ENCODE measurements at places on chromosomes 2 and 18.

- no peak for DNase-seq
These were observed 245.4 kb downstream of the RAD51AP2 start for GRCh38 chr2:17272652-17273525.

GRCh38 chr2:60612033-60612432 is 58.6 kb upstream of the BCL11A start:
- no peak for DNase-seq

DNA sequence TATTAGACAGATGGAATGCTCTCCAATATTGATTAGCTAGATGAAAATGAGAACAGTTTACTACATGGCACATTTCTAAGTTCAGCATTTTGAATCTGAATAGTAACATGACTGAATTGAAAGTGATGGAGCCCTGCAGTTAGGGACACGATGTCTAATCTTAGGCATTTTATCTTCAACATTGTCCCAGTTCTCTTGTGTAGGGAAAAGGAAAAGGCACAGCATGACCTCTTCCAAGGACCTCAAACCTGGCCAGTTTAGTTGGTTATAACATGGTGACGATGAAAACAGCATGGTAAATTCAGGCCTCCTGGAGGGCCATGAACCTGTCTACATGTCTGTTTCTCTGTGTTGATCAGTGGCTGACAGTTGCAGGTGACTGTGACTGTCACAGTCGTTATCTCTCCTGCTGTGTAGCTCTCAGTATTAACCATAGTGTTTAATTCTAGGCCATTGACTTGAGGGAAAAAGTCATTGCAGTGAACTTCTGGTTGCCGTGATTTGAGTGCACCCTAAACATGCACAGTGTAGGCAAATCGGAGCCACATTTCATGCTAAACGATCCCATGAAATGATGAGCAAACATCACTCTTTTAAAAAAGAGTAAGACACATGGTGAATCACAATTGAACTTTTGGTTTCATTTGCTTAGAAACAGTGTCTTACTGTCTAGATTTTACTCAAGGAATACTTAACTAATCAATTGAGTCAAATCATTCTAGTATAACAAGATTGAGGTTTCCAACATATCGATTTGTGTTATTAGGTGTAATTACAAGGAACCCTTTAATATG is 129.7 kb downstream of the PHLPP1 start:
- DNase-seq, result no peak

- peak; percentile 61 for DNase-seq
These were observed 27.3 kb downstream of the TIMM21 start for GRCh38 chr18:74175658-74176057.

DNA sequence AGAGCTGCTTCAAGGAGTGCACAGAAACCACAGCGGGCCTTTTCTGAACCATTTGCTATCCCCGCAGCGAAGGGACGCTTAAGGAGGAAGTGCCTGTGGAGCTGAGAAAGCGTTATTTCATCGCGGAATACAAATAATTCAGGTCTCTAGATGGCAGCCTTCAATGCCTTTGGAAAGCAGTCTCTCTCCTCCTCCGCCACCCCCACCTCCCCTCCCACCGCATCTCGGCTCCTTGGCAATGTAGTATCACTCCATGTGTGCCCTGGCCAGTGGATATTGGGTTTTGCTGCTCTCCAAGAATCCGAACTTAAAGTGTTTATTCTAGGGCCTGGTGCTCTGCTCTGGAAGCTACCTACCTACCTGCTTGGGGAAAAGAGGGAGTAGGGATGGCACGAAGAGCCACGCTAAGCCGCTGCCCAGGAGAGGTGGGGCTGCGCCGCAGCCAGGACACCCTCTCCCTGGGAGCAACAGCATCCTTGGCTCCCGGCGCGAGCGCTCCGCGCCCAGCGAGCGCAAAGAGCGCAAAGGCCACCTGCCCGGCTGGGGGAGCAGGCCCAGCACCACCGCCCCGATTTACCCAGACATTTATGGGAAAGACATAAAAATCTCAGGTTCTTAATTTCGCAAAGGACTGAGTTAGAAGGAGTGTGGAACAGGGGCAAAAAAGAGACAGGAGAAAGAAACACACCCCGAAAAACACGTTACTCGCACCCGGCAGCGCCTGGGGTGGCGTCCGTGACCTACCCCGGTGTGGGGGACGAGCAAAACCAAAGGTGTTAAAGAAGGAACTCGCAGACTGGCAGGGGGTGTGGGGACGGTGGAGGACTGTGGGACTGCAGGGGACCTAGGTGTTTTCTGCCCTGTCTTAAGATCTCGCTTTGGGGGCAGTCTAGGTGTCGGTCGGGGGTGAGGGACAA is 1.0 kb downstream of the SPHKAP start:
- DNase-seq, result no peak

GRCh38 chr2:196555726-196556125 is 83.8 kb upstream of the CCDC150 start:
- DNase-seq, result no peak

DNA sequence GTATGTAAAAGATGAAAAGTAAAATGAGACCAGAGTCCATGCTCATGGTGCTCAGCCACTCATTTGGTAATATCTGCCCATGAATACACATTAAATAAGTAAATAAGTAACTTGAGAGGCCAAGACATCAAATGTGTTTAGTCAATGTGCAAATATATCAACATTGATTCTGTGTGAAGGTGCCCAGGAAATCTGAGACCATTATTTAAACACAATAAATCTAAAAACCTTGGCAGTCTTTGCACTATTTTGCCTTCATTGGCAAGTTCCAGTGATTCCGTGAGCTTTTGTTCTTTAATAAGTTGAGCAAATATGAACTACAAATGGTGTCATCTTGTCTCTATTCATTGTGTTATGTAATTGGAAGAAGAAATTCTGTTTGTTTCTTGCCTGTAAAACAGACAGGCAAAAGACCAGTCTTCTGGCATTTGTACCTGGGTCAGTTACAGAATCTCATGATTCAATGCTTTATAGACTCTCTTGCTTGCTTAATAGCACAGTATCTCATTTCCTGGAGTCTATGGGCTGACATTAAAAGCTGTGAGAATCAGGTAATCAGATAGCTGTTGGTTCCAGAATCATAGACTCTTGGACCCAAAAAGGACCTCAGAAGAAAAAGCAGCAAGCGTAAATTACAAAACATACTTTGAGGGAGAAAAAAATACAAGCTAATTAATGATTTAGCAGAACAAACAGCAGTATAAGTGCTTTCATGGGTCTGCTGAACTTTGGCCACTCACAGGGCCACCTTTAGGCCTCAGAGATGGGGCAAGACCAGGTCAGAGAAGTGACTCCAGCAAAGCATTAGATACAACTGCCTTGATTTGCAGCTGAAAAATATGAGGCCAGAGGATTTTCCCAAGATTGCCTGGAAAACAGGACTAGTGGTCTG is 20.0 kb upstream of the SERPINB3 start:
- peak; percentile 56 for DNase-seq

GRCh38 chr18:69758458-69758857 is 189.2 kb downstream of the CD226 start:
- DNase-seq, result peak; percentile 46

GRCh38 chr18:59559528-59559927 is 137.7 kb downstream of the CCBE1 start:
- no peak for DNase-seq

DNA sequence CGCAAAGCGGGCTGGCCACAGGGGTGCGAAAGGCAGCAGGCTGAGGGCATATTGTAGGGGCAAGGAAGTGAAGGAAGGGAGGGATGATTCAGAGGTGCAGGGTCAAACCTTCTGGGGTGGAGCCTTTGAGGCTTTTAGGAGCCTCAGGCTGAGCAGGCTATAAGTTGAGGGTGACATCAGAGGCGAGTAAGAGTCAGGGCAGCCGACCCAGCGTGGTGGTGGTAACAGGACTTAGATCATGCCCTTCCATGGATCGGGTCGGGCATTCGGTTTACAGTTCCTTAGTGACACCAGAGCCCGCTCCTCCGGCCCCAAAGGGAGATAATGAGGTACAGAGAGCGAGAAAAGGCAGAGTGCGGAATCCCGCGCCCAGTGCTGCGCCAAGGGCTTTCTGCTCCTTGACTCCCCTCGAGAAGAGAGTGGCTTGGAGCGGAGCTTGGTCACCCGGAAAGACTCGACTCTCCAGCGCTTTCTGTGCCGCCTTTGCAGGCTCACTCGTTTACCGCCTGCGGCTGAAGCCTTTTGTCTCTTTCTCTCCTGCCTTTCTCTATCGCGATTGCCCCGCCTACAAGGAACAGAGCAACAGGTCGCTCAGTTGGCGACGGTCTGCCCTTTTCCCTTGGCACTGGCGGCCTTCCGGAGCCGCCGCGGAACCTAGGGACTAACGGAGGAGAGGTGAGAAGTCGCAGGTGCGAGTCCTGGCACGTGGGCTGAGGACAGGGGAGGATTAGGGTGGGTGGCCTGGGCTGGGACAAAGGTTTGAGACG is 720 bp downstream of the LBX2 start:
- DNase-seq, result no peak

- DNase-seq, result peak; percentile 25
These were observed 179.5 kb downstream of the EIPR1 start for GRCh38 chr2:3198119-3198518.

- DNase-seq, result no peak
These were observed 40.8 kb upstream of the CYP1B1 start for GRCh38 chr2:38116762-38117161.

DNA sequence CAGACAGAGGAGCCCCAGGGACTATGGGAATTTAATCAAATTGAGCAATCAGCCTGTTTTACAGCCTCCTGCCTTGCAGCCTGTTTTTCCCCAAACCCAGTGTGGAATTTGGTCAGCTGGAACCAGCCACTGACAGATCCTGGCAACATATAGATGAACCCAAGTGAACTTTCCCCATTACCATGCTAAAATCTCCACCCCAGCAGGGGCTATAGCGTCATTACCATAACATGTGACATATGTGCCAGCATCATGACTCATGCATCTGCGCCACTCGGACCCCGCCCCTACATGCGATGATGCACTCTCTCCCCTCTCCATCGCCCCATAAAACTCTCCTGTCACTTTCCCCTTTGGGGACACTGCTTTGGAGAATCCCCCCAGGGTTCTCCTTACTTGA is 17.3 kb upstream of the FEZ2 start:
- no peak for DNase-seq

GRCh38 chr2:37324786-37325624 is at the start of gene PRKD3:
Gene PRKD3 (minus strand): TSS chr2:37324833. CDS start chr2:37316524, 8,309 bp downstream.
- DNase-seq, result peak; percentile 80
